CD8-positive, alpha-beta memory T cell (primary cell): ENCODE measurements at places on chromosomes 13 and 19. TPM values are rescaled to one million over a fixed set of nuclear protein-coding genes. Genes with fewer than 3 reads are reported as not detected.

GPC6 gene
- polyA plus RNA-seq = not detected

CYP2A6 gene
- not detected for polyA plus RNA-seq

ZNF90 gene
- 1.8 TPM for polyA plus RNA-seq

RAB20 gene
- 2.7 TPM for polyA plus RNA-seq

HSD17B14 gene
- 1.1 TPM for polyA plus RNA-seq

RXFP2 gene
- polyA plus RNA-seq = not detected

CEACAM3 gene
- polyA plus RNA-seq = not detected

IL12RB1 gene
- polyA plus RNA-seq = 43.2 TPM

GPR12 gene
- not detected for polyA plus RNA-seq

PRSS57 gene
- not detected for polyA plus RNA-seq

TMEM145 gene
- polyA plus RNA-seq = not detected

SCEL gene
- not detected for polyA plus RNA-seq

DNAAF3 gene
- not detected for polyA plus RNA-seq

REX1BD gene
- polyA plus RNA-seq = 169 TPM

NKG7 gene
- 2,087 TPM for polyA plus RNA-seq

ZNF180 gene
- 8.4 TPM for polyA plus RNA-seq

ZNF442 gene
- 1.1 TPM for polyA plus RNA-seq

FOXA3 gene
- polyA plus RNA-seq = not detected

IGFLR1 gene
- polyA plus RNA-seq = 96.7 TPM

ZNF221 gene
- 3.3 TPM for polyA plus RNA-seq

FXYD3 gene
- not detected for polyA plus RNA-seq

KLK15 gene
- not detected for polyA plus RNA-seq
